ENCODE measurements at places on chromosomes 3 and 15. TPM values are rescaled to one million over a fixed set of nuclear protein-coding genes. Genes with fewer than 3 reads are reported as not detected.

DNA sequence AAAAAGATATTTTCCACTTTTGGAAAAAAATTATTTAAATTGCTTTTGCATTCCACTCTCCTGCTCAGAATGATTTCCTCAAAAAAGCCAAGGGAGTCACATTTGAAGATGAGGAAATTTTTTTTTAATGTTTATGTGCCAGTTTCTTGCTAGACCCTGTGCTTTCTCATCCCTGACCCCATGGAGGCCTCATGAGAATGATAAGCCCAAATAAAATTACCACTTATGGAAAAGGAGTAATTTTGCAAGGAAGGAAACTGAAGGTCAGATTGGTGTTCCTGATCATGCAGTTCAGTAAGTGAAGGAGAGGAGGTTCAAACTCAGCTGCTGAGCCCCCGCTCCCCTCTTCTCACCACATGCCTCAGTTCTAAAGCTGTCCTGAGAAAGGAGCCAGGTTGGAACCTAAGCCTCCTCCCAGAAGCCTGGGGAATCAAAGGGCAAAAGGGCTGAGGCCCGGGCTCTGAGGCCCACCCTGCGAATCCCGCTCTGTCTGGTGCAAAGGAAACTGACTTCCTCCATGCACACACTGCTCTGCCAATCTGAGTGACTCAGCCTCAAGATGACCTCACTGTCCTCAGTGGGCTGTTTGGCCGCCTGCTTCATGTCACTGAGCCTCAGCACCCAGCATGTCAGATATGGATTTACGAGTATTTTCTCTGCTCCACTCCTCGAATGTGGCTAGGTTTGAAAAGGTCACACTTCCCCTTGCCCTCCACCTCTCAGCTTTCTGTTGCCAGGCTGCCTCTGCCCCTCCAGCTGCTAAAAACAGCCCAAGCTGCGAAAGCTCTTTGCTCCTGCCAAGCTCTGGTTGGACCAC lies 56.9 kb upstream of the FLNB start:
- peak overlapping the region; percentile 77 for H3K27ac ChIP-seq
- no peak for DNase-seq
- no peaks in the 10 kb centered on the region for H3K27me3 ChIP-seq
- no peak overlapping the region for H3K4me3 ChIP-seq
- no peaks in the 10 kb centered on the region for H3K36me3 ChIP-seq

DNA sequence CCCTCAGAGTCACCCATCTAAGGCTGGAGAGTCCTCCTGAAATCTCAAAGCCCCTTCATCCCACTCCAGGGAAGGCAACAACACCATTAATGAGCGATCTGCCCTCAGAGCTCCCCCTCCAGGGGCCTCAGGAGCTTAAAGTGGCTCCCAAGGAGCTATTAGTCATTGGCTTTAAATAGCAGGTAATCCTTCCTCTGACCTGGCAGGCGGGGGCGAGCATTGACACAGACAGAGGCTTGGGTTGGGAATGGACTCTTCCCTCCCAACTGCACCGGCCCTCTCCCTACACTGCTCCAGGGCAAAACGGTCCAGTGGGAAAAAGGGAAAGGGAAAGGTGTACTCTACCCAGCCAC lies 1.4 kb downstream of the MFGE8 start:
- H3K27me3 ChIP-seq = no peaks in the 10 kb centered on the region
- DNase-seq = no peak
- H3K4me3 ChIP-seq = no peak overlapping the region
- H3K4me1 ChIP-seq = no peaks in the 10 kb centered on the region
- no peaks in the 10 kb centered on the region for H3K36me3 ChIP-seq
- no peak overlapping the region for H3K27ac ChIP-seq

Gene GUCA1C
- not detected for total RNA-seq

Gene ROPN1
- 10.8 TPM for total RNA-seq

DNA sequence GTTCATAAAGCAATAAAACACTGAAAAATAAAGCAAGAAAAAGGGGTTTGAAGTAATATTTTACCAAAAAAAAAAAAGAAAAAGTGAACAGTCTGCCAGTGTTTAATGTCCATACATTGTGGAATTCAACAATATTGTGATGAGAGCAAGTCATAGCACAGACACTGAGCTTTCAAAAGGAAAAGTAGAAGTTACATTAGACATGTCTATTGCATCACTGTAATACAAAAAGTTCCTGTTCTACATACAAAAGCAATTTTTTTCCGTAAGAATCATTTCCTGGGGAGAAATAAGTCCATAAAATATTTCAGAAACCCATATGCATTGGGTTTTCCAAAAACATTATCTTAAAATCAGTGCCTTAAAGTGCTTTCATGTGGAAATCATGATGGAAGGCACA lies 11.8 kb upstream of the HDC start:
- H3K4me3 ChIP-seq = no peak overlapping the region
- H3K27me3 ChIP-seq = no peaks in the 10 kb centered on the region
- H3K27ac ChIP-seq = no peak overlapping the region
- no peak for DNase-seq

Gene AADACL2
- not detected for total RNA-seq

- H3K27me3 ChIP-seq = no peaks in the 10 kb centered on the region
- no peak overlapping the region for H3K4me3 ChIP-seq
- H3K36me3 ChIP-seq = no peaks in the 10 kb centered on the region
- no peaks in the 10 kb centered on the region for H3K4me1 ChIP-seq
- no peak for DNase-seq
- no peak overlapping the region for H3K27ac ChIP-seq
These were observed 14.1 kb upstream of the TMEM115 start for GRCh38 chr3:50373146-50374051.

DNA sequence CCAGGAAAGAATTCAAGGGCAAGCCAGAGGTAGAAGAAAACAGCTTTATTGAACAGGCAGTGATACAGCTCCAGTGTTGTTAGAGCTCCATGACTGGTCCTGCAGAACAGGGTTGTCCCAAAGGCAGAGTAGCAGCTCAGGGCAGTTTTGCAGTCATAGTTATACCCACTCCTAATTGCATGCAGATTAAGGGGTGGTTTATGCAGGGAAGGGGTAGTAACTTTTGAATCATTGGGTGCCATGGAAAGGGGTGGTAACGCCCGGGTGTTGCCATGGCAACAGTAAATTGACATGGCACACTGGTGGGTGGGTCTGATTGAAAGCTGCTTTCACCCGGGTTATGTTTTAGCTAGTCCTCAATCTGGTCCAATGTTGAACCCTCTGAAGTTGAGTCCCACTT lies 9.7 kb upstream of the RAB6B start:
- H3K36me3 ChIP-seq = no peaks in the 10 kb centered on the region
- no peaks in the 10 kb centered on the region for H3K27me3 ChIP-seq
- H3K4me1 ChIP-seq = no peaks in the 10 kb centered on the region
- no peak overlapping the region for H3K4me3 ChIP-seq
- DNase-seq = no peak
- H3K27ac ChIP-seq = no peak overlapping the region

DNA sequence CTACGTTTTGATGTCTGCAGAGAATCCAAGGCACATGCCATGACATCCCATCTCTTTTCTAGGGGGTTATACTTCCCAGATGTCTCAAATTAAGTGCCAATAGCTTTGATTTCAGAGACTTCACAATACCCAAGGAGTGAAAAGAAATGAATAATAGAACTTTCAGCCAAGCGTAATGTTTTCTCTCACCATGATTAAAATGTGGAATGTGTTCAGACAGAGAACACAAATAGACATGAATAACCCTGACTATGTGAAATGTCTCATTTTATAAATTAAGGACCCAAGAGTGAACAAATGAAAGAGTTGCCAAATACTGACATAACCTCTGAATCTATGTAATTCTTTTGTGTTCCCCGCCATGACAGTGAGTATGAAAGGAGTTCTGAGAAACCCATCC lies 123.6 kb upstream of the GAP43 start:
- H3K4me1 ChIP-seq = no peaks in the 10 kb centered on the region
- DNase-seq = no peak
- no peak overlapping the region for H3K27ac ChIP-seq
- no peaks in the 10 kb centered on the region for H3K27me3 ChIP-seq

- H3K27ac ChIP-seq = no peak overlapping the region
- H3K4me1 ChIP-seq = no peaks in the 10 kb centered on the region
- H3K4me3 ChIP-seq = no peak overlapping the region
- no peak for DNase-seq
These were observed 31.0 kb downstream of the ENTPD3 start for GRCh38 chr3:40417845-40418543.

DNA sequence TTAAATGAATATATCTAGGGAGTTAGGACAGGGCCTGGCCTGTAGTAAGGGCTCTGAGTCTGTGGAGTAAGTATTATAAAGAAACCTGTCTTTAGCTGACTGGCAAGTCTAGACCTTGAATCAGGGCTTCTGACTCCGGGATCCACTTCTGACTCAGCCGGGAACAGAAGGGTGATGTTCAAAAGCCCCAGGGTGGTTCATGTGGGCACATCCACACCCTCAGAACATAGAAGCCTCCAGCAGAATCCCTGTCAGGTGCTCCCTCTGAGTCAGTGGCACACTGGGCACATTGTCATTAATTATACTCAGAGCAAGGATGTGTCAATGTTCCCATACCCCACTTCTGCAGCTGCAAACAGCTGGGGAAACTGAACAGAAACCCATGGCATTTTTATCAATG lies 26.7 kb upstream of the SNRK start:
- H3K27ac ChIP-seq = no peak overlapping the region
- no peaks in the 10 kb centered on the region for H3K27me3 ChIP-seq
- no peaks in the 10 kb centered on the region for H3K4me1 ChIP-seq
- no peaks in the 10 kb centered on the region for H3K36me3 ChIP-seq
- no peak overlapping the region for H3K4me3 ChIP-seq
- DNase-seq = no peak

DNA sequence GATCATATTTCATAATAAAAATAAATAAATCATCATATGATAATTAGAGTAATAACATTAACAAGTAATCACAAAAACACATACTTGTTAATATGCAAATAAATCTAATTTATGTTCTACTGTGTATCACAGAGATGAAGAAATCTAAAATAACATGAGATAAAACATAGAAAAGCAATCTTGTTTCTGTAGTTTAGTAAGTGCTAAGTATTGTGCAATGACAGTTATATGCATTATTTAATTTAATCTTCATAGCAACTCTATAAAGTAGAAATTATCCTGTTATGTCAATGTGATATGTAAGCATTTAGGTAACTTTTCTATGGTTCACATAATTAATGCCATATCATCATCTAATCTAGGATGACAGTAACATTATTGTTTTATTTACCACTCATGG lies 108.2 kb upstream of the KCNMB2 start:
- no peaks in the 10 kb centered on the region for H3K4me1 ChIP-seq
- no peak for DNase-seq
- no peak overlapping the region for H3K27ac ChIP-seq
- H3K4me3 ChIP-seq = no peak overlapping the region
- H3K36me3 ChIP-seq = no peaks in the 10 kb centered on the region

Gene TRPM1
- 5.5 TPM for total RNA-seq

Gene SEMA3G
- 3.5 TPM for total RNA-seq

Gene RMDN3
- 28.2 TPM for total RNA-seq

DNA sequence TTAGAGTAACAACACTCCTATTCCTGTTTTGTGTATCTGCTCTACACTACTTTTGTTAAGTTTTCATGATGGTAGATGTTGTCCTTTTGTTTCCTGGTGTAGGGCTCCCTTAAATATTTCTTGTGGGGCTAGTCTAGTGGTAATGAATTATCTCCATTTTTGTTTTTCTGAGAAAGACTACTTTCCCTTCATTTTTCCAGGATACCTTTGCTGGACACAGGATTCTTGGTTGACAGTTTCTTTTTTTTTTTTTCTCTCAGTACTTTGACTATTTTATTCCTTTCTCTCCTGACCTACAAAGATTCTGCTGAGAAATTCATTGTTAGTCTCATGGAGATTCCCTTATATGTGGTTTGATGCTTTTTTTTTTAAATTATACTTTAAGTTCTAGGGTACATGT lies 37.9 kb downstream of the FAIM start:
- peaks cover 9% of the 10 kb centered on the region for H3K36me3 ChIP-seq
- H3K27me3 ChIP-seq = no peaks in the 10 kb centered on the region
- no peak for DNase-seq
- no peak overlapping the region for H3K4me3 ChIP-seq
- H3K4me1 ChIP-seq = no peaks in the 10 kb centered on the region
- H3K27ac ChIP-seq = no peak overlapping the region

DNA sequence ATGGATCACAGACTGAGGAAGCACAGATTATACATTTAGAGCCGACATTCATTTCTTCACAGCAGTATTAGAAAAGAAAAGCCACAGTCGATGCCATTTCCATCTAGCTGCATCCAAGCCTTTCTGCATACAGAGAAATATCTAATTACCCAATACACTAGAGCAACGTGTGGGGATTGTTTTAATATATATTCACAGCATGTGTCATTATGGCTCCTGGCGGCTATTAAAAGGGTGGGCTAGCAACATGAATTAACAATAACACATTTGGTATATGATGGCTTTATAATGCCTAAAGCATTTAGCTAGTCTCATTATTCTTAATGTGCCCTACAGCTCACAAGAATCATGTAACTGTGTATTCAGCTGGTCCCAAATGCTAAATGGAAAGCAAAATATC lies 1030.5 kb downstream of the FHIT start:
- no peak for DNase-seq
- no peaks in the 10 kb centered on the region for H3K4me1 ChIP-seq
- no peaks in the 10 kb centered on the region for H3K36me3 ChIP-seq
- H3K27me3 ChIP-seq = no peaks in the 10 kb centered on the region
- H3K27ac ChIP-seq = no peak overlapping the region
- H3K4me3 ChIP-seq = no peak overlapping the region

DNA sequence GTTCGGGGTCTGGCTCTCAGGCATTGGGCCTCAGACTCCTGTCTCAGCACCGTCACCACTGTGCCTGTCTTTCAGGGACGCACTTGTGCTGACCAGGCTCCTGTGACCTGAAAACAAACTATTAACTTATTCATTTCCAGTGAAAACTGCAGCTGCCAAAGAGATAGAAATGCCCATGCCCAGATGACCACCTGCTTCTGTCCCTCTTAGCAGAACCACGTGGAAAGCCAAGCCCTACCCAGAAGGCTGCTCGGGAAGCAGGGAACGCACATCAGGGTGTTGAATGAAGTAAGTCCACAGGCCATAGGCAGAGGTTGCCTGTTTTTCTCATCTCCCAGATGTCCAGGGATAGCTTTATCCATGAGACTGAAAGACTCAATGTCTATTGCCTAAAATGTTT lies 219.3 kb downstream of the EBLN2 start:
- DNase-seq = no peak
- no peak overlapping the region for H3K4me3 ChIP-seq
- H3K27me3 ChIP-seq = no peaks in the 10 kb centered on the region
- H3K36me3 ChIP-seq = no peaks in the 10 kb centered on the region
- no peak overlapping the region for H3K27ac ChIP-seq

Gene SPINT1
- total RNA-seq = 295 TPM

All from prostate gland (tissue), 2 donors.